NCI-H1048 (cell line): ENCODE measurements at places on chromosomes 7 and 10.

DNA sequence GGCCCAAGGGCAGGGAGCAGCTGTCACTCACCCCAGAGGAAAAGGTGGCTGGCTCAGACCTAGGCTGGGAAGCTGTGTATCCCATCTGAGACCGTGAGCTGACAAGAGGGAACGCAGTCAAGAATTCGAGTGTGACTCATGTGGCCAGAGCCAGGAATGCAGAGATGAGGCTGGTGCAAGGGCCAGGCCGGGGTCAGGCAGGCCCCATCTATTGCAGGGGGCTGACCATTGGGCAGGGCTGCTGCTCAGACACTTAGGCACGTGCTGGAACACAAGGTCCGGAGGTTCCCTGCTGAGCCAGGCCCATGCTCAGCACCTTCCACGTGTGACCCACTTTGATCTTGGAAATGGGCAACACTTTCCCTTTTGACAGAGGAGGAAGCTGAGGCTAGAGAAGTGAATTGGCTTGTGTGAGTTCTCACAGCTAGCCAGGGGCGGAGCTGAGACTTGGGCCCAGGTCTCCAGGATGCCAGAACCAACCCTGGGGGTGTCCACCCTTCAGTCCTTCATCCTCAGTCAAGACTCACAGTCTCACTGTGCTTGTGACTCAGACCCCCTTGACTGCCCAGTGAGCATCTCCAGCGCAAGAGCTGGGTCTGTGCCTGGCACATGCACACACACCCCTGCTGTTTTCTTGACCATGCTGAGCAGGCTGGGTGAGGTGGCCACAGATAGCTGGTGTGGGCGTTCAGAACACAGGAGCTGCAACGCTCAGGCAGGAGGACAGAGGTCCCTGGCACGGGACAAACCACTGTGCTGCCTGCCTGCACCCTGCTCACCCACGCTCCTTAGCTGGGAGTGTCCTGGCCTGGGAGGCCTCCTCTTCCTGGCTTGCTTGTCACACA, 47.6 kb upstream of the PPIF start:
- DNase-seq, result no peak

DNA sequence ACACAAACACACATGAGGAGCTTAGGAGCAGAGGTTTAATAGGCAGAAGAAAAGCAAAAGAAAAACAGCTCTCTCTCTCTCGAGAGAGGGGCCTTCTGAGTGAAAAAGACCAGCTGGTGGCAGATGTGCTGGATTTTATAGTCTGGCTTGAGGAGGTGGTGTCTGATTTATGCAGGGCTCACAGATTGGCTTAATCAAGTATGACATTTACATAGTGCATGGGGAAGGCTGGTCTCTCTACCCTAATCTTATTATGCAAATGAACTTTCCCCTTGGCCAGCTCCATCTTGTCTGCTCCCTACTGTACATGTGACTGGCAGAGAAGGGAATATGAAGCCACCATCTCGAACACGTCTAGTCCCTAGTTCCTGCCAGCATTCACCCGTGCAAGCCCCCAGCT, 219.5 kb upstream of the ZNF804B start:
- no peak for DNase-seq

DNA sequence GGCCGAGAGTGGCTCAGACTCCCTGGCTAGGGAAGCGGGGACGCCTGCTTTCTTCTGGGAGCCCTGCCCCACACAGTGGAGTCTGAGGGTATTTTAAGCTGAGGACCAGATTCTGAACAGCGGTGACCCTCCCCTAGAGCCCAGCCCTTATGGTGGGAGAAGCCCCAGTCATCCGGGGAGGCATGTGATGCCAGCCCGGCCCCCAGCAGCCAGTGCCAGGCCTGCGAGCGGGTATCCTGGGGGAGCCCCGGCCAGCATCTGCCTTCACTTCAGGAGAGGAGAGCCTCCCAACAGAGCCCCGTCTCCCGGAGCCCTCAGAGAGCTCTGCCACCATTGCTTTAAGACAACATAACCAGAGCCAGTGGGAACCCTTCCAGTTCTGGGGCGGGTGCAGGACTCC, 41.5 kb upstream of the DNAJB6 start:
- no peak for DNase-seq

GRCh38 chr7:81361769-81362312, 408.0 kb downstream of the HGF start:
- DNase-seq, result no peak

DNA sequence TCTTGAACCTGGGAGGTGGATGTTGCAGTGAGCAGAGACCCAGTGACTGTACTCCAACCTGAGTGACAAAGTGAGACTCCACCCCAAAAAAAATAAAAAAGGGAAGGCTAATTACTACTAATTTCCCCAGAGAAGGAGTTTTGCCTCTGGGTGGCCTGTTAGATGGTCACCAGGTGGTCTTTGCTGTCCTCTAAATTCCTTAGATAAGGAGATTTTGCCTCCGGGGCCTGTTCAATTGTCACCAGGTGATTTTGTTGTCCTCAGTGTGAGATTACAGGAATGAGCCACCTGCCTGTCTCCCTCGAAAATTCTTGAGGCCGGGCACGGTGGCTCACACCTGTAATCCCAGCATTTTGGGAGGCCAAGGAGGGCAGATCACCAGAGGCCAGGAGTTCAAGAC, 24.4 kb upstream of the ZMIZ2 start:
- DNase-seq, result no peak
